ENCODE measurements at places on chromosomes 4 and X.

DNA sequence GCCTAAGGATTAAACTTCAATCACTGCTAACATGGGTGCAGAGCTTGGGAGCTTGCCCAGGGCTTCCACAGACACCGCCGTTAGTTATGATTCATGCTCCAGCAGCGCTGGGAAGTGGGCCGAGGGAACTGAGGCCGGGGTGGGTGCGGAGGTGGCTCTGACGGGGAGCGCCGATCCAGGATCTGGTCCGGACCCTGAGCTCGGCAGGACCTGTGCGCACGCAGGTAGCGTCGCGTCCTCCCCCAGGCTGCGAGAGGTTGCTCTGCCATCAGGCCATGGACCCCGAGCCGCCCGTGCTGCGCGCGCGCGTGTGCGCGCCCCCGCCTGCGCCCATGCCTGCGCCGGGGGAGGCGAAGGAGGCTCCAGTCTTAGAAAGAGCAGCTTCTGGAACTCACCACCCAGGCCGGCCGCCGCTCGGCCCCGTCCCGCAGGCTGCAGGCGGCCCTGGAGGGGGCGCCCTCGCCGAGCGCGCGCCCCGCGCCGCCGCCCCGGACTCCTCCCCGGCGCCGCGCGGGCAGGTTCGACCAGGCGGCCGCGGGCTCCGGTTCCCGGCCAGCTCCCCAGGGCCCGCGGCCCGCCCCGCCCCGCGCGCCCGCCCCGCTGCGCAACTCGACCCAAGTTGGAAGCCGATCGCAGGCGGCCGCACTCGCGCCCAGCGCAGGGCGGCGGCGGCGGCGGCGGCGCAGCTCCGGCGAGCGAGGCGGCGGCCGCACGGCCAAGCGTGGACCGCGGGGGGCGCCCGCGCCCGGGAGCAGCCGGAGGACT, 732 bp upstream of the ADRA2C start:
- no peak for DNase-seq

DNA sequence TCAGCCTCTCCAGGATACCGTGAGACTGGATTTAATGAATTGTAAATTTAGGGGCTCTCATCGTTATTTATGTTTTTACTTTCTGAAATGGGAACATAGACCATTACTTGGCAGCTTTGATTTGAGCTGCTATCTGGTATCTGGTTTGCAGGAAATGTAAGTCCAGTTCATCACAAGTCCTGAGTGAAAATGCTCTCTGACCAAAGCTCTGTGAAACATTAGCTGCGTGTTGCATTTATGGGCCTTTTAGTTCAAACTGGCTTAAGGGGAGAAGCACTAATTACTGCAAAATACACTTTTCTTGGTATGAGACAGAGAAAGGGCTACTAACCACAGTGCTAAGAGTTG, 420 bp downstream of the CC2D2A start:
- no peak for DNase-seq

DNA sequence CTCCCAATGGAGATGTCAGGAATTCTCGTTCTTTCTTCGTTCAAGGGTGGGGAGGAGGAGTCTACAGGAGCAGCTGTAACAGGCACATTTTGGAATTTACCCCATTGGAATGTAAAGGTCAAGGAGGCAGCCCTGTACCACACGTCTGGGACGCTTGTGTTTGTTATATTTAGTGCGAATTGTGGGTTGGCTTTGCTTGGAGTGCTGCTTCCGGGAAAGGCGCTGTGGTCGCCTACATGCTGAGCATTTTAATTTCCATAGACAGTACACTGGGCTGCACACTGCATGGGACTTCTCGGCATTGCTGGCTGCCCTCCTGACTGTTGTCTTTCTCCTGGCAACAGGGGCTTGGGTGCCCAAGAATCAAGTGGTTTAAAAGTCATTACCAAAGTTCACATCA, 12.8 kb downstream of the GYG2 start:
- DNase-seq = no peak

DNA sequence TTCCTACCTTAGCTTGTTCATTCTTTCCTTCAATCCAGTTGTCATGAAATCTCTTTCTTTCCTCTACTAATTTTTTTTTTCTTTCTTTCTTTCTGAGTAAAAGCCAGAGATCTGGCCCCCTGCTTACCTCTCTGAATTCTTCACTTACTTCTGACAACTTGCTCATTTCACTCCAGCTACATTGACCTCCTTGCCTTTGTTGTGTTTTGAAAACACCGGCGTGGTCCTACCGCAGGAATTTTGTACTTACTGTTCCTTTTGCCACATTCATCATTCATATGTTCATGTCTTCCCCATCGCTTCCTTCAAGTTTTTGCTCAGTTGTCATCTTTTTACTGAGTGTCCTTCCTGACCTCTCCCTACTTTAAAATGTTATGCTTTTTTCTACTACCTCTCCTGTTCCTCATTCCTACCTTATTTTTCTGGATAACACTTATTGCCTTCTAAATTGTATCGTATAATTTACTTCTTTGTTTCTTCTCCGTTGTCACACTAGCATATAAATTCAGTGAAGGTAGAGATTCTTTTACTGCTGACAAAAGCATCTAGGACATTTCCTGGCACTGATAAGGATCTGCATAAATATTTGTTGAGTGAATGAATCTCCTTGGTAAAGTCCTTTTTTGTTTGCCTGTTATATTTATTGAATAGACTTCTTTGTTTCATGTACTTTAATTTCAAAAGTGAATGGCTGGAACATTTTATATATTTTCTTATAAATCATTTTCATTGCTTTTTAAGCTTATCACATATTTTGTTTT, 74.4 kb downstream of the NFKB1 start:
- DNase-seq = no peak

GRCh38 chrX:111779582-111779981, 96.4 kb upstream of the TRPC5OS start:
- no peak for DNase-seq

- no peak for DNase-seq
Measured at GRCh38 chr4:153137677-153138630, 66.3 kb upstream of the TRIM2 start.

DNA sequence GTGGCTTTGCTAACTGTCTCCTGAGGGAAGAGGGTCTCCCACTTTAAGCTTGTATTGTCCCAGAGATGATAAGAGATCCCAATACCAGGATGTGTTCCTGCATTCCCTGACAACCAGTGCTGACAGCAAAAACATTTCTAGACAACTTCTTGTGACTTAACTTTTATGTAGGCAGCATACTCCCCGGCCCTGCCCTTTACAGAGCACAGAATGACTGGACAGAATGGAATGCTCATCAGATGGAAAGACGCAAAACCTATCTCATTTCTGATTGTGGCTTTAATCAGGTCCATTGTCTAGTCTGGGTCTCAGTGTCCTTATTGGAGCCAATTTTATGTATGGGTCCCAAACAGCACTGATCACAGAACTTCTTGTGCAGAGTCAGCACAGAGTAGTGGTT, 18.2 kb upstream of the PLAC1 start:
- DNase-seq = no peak

- no peak for DNase-seq
Measured at GRCh38 chr4:110287130-110287529, 88.7 kb upstream of the ELOVL6 start.

DNA sequence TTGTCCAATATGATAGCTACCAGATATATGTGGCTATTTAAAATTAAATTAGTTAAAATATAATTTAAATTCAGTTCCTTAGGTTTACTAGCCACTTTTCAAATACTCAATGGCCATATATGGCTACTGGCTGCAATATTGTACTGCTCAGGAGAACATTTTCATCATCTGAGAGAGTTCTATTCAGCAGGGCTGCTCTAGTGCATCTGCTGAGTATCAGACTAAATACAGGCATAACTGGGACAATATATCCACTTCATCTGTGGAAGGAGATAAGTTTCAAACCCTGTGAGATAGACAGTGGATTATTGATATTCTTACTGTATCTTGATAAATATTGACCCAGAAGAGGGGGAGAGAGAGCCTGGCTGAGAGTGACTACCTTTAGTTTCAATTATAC, 240.1 kb upstream of the ANKRD50 start:
- DNase-seq = no peak

- no peak for DNase-seq
Measured at GRCh38 chr4:166257276-166257675, 384.2 kb downstream of the TLL1 start.

DNA sequence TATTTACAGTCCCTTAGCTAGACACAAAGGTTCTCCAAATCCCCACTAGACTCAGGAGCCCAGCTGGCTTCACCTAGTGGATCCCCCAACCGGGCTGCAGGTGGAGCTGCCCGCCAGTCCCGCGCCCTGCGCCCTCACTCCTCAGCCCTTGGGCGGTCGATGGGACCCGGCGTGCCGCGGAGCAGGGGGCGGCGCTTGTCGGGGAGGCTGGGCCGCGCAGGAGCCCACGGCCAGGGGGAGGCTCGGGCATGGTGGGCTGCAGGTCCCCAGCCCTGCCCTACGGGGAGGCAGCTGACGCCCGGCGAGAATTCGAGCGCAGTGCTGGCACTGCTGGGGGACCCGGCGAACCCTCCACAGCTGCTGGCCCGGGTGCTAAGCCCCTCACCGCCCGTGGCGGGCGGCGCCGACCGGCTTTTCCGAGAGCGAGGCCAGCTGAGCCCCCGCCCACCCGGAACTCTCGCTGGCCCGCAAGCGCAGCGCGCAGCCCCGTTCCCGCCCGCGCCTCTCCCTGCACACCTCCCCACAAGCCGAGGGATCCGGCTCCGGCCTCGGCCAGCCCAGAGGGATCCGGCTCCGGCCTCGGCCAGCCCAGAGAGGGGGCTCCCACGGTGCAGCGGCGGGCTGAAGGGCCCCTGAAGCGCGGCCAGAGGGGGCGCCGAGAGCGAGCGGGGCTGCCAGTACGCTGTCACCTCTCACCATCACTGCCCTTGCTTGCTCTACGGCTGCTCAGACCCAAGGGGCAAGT, 39.4 kb downstream of the WFS1 start:
- no peak for DNase-seq

DNA sequence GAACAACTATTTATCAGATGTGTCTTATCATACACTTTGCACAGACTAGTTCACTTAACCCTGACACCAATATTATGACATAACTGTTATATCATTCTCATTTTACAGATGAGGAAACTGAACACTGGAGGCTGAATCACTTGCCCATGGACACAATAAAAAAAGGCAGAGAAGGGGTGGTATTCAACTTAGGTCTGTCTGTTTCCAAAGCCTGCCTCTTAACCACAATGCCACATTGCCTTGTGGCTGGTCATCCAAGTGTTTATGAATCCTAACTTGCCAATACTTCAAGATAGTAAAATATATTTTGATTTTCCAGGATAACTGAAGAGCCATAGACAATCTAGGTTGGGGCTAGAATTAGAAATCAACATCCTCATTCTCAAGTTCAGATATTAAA, 327.8 kb downstream of the NR3C2 start:
- DNase-seq = no peak

DNA sequence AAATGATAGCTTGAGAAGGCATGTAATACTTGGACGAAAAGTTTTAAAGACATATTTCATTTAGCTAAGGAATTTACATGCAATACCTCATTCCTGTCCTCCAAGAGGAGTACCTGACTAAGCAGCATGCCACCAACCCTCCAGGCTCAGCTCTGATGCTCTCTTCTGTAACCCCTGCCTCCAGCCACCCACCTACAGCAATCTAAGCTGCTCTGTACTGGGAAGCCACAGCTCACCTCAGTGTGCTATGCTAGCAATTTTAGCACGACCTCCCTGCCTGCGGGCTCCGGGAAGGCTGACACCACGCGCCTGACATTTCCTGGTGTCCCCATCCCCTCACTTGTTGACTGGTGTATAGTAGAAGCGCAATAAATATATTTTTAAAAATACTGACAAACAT, 23.2 kb upstream of the GPM6B start:
- no peak for DNase-seq

GRCh38 chr4:47819178-47819577, 18.7 kb downstream of the CORIN start:
- no peak for DNase-seq

GRCh38 chr4:1300466-1301455, 11.1 kb downstream of the MAEA start:
- DNase-seq = no peak

DNA sequence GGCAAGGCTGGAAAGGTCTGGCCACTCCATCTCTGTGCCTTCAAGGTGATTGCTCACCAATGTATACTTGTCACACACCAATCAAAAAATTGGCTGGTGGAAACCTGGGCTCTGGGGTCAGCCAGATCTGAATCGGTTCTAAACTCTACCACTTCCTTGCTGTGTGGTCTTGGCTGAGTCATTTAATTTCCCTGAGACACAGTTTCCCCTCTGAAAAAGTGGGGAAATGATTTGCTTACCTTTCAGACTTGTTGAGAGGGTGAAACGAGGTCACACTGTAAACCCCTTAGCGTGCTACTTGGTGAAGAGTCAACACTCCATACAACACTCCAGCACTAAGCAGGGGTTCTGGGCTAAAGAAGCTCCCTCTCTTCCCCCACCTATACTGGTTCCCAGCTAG, 252.3 kb upstream of the ZIC3 start:
- no peak for DNase-seq

- no peak for DNase-seq
Measured at GRCh38 chr4:53994382-53995102, 69.9 kb downstream of the CHIC2 start.

- peak; percentile 31 for DNase-seq
Measured at GRCh38 chr4:139857021-139857420, 191.4 kb downstream of the MGST2 start.

DNA sequence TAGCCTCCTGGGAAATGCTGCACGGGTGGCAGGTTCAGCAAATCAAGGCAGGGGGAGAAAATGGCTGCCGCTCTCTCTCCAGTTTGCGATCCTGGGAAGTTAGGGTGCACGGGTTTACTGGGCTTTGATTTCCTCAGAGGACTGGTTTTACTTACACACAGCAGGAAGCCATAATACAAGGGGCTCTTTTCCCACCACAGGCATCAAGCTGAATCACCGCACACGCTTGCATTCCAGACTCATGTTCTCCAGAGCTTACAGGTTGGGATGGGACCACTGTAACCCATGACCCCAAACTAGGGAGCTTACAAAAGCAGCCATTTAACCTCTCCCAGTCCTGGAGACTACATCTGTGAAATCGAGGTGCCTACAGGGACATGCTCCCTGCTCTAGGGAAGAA, 159.8 kb downstream of the DHRSX start:
- no peak for DNase-seq

- DNase-seq = no peak
Measured at GRCh38 chr4:185238215-185238681, 28.9 kb downstream of the SNX25 start.

DNA sequence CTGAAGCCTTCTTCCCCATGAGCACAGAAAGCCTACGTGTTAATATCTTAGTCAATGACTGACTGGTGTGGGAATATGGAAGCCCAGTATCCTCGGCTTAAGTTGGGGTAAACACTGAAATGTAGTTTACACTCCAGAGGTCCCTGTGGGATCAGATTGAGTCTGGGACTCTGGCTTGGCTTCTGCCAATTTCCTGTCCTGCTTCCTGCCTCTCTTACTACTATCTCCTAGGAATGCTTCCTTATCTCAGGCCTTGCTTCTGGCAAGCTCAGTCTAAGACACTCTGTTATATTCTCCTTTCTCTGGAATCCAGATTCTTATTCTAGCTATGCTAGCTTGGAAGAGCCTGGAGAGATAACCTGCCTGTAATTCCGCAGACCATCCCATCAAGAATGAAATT, 174.0 kb upstream of the LDB2 start:
- no peak for DNase-seq

GRCh38 chr4:123474817-123475216, 78.2 kb downstream of the SPRY1 start:
- no peak for DNase-seq
